ENCODE measurements at places on chromosomes 4 and X.

DNA sequence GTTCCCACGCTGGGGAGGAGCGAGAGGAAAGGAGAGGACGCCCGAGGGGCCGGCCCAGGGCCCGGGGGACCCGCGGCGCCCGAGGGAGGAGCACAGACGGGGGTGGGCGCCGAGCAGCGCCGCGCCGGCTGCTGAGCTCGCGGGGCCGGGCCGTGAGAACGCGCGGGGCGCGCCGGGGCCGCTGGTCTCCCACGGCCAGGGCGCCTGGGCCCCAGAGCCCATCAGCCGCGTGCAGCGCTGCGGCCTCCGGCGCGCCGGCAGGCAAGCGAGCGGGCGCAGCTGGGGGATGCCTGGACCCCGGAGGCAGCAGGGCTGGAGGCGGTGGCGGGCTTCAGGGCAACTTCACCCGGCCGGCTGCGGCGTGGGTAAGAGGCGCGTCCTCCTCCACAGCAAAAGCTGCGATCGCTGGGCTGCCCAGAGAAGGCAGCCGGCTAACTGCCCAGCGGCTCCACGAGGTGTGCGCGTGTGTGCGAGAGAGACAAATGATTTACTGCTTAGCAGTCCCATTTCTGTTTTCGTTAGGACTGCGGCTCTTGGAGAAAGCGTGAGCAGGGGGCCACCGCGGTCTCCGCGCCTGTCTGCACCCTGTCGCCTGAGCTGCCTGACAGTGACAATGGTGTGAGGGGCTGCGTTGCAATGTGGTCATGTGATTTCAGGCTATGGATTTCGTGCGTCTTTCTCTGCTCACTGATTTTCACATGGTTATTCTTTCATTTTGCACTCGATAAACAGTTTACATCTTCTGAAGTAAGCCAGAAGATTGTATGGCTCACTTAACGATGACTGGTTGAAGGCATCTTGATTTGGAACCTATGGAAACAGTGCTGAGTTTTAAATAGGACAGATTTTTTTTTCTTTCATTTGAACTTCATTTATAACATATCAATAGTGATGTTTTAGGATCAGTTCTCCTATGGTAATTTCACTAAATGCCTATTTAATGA lies 1.2 kb downstream of the GUCY1A1 start:
- DNase-seq, result peak; percentile 67

DNA sequence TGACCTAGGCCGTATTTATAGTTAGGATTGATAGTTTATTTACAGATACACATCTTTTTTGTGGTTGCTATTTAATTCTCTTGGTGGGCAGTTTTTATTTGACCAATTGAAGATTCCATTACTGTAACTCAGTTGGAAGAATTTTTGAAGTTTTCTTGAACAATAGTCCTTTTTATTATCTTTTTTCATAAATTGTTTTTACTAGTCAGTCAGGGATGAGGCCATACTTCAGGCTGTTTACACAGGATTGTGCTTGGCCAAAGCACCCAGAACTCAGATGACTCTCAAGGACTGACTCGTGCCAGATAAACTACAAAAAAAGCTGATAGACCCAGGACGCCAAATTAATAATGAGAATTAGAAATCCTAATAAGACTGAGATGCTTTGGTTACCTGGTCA lies 7.0 kb downstream of the HERC3 start:
- DNase-seq, result no peak

GRCh38 chrX:153767674-153768055 lies 3.6 kb downstream of the PLXNB3 start:
- DNase-seq, result no peak

GRCh38 chr4:122480655-122481487 lies 24.3 kb upstream of the IL2 start:
- DNase-seq, result no peak

- DNase-seq, result peak; percentile 15
These were observed 87.6 kb upstream of the PLAC1 start for GRCh38 chrX:134745636-134746409.

GRCh38 chr4:153976954-153977353 lies 188.1 kb upstream of the SFRP2 start:
- DNase-seq, result no peak

DNA sequence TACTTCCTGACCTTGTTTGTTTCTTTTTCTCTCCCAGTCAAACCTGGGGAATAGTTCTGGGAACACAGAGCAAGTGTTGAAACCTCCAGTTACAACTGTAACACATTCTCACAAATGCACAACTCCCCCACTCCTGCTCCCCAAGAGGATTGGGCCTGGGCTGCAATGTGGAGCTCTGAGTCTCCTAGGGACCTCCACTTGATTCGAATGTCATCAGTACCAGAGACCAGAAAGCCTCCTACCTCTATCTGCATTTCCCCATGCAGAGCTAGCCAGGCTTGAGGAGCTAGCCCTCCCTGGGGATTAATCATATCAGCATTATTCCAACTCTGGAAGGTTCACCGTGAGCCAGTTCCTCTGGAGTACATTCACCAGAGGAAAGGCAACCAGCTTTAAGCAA lies 41.7 kb upstream of the CITED1 start:
- DNase-seq, result no peak

- DNase-seq, result no peak
These were observed 218.0 kb upstream of the AGTR2 start for GRCh38 chrX:115952417-115953092.

GRCh38 chr4:175779081-175779620 lies 32.9 kb downstream of the GPM6A start:
- DNase-seq, result no peak

- DNase-seq, result peak; percentile 73
These were observed 134.1 kb downstream of the OR13H1 start for GRCh38 chrX:131677655-131678628.

DNA sequence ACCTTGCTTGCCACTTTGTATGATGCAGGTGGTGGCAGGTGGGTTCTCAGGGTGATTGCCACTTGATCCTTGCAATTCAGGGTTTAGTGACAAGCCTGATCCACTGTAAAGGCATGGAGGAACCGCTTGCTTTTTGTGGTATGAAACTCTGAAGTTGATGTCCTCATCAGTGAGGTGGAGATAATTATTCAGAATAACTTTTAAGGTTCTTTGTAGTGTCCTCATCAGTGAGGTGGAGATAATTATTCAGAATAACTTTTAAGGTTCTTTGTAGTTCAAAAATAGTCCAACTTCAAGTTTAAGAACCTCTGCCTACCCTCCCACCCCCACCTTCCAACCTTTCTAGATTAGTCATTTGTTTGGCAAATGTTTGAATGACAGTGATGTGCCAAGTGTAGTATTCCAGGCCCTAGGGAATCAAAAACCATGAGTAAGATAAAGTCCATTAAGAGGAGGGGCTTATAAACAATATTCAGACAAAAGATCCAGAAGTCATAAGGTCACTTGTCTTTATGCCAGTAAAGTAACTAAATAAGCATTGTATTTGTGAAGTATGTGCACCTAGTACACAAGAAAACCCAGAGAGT lies 51.2 kb downstream of the DCUN1D4 start:
- no peak for DNase-seq

DNA sequence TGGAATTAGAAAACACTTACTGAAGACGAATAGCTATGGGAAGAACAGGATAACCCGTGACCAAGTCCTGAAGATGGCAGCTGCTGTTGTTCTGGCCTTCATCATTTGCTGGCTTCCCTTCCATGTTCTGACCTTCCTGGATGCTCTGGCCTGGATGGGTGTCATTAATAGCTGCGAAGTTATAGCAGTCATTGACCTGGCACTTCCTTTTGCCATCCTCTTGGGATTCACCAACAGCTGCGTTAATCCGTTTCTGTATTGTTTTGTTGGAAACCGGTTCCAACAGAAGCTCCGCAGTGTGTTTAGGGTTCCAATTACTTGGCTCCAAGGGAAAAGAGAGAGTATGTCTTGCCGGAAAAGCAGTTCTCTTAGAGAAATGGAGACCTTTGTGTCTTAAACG lies 2.4 kb downstream of the AGTR2 start:
- no peak for DNase-seq

GRCh38 chrX:150887906-150888465 lies 10.5 kb downstream of the CD99L2 start:
- no peak for DNase-seq

- no peak for DNase-seq
These were observed 33.2 kb upstream of the BMP15 start for GRCh38 chrX:50877310-50877709.

DNA sequence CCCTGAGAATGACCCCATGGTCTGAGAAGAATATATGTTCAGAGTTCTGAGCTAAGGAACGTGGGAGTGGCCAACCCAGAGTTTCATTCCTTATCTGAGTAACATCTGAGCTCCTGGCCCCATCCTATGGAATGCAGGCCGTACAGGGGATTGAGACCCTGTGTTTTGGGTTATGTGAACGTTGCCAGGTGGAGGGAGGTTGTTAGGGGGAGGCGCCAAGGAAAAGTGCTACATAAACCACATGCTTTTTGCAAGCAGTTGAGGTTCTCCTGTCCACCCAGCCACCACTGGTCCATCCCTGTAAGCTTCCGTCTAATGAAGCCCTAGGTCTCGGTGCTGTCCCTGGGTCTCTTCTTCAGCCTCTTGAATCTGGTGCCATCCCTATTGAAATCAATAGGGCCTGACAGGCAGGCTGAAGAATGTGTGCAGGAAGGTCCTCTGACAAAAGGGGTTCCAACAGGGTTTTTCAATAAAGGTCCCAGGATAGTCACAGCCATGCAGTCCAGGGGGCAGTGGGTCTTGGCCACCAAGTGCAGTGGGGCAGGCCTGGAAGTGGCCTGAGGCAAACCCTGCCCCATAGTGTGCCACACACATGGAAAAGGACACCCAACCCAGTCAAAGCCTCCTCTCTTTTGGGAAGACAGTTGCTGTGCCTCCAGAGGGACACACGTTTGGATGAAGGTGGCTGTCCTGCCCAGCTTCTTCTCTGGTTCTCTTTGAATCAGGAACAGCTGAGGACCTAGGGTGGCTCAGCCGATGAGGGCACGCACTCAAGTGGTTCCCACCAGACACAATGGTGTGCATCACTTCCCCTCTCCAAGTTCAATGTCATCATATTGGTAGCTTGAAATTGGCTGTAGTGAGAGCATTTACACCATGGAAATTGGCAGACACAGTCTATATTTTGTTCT lies 53.5 kb downstream of the HTRA3 start:
- no peak for DNase-seq

DNA sequence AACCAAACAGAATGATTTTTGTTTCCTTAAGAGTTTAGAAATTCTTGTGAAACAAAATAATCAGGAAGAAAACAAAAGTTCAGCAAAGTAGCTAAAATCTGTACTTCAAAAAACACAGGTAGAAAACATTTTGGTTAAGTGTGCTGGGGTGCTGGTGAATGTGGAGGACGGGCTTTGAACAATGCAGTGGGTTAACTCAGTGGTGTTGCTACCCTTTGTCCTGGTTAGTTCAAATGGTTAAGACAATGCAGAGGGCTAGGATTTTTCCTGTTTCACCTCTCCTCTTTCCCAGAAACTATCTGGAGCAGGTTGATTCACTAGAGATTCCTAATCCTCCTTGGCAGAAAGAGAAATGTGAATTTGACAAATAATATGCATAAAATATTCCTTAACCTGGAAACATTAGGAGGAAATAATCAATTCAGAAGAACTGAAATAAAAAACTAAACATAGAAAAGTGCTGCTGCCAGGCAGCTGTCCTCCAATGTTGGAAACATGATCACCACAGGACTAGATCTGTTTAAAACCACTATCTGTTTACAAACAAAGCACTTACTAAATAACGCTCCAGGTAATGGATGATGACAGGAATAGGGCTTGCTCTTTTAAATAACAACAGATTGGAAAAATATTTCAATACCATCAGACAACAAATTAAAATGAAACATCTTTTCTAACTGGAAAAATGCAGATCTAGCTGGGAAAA lies 148.9 kb downstream of the MAML3 start:
- DNase-seq, result no peak

DNA sequence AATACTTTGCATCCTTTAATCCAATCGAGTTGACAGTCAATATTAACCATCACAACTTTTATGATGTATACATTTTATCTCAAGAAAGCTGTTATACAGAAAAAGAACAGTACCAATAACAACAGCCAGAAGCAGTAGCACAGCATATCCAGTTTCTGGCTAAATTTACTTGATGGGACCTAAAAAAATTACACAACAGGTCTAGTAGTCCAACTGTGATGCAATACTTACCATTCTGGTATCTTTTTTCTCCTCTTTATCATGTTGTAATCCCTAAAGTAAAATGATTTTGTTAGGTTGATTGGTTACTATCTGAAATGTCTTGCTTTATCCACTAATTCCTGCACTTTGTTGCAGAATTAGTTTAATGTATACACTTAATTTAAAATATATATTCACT lies 1150.6 kb downstream of the FAT4 start:
- DNase-seq, result no peak

GRCh38 chr4:39700554-39700953 lies 2.6 kb downstream of the UBE2K start:
- no peak for DNase-seq

DNA sequence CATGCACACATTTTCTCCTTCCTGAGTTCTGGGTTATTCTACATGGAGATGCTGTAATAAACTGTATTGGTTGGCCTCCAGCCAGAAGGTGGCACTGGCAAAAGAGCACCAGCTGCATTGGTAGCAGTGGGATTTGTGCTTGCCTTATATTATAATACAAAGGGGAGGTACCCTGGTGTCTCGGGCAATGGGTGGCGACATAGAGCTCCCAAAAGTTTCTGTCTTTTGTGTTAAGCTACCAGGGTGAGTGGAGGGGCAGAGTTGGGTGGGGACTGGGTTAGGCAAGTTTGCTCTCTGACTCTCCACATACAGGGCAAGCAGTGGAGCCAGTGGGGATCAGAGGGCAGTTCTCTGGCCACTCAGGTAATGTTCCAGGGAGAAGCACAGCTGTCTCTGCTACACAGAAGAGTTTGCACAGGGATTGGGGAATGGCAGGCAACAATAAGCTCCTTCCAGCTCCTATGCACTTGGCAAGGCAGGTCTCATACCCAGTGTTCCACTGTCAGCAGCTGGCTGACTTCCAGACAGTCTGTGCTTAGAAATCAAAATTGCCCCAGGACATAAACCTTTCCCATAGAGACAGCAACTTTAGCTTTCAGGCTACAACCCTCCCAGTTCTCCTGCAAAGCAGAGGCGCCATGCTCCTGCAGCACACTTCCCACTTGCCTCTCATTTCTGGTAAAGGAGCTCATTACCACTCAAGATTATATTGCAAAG lies 463.9 kb upstream of the PCDH7 start:
- DNase-seq, result no peak

DNA sequence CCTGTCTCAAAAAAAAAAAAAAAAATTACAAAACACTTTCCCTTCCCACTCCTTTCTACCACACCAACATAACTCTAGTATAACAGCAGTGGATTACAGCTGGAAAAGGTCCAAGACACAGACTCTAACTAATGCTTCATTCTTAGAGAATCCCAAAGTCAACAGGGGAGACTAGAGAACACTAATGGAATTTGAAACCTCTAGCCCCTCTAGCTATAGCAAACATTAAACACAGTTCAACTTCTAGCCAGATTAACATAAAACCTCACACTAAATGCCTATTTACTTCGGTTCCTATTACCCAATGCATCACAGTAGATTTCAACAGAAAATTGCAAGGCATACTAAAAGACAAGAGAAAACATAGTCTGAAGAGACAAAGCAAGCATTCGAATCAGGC lies 10.5 kb upstream of the DHX15 start:
- no peak for DNase-seq

- no peak for DNase-seq
These were observed 657.4 kb downstream of the SPRY1 start for GRCh38 chr4:124053872-124054538.

- no peak for DNase-seq
These were observed 101.6 kb downstream of the FGF16 start for GRCh38 chrX:77548751-77549150.

GRCh38 chrX:25663701-25664100 lies 474.4 kb upstream of the MAGEB18 start:
- DNase-seq, result no peak

All from GM10248 (cell line).